Cerebellar nuclear complex (tissue), 1 donor: ENCODE measurements at places on chromosomes 13 and 19.

DNA sequence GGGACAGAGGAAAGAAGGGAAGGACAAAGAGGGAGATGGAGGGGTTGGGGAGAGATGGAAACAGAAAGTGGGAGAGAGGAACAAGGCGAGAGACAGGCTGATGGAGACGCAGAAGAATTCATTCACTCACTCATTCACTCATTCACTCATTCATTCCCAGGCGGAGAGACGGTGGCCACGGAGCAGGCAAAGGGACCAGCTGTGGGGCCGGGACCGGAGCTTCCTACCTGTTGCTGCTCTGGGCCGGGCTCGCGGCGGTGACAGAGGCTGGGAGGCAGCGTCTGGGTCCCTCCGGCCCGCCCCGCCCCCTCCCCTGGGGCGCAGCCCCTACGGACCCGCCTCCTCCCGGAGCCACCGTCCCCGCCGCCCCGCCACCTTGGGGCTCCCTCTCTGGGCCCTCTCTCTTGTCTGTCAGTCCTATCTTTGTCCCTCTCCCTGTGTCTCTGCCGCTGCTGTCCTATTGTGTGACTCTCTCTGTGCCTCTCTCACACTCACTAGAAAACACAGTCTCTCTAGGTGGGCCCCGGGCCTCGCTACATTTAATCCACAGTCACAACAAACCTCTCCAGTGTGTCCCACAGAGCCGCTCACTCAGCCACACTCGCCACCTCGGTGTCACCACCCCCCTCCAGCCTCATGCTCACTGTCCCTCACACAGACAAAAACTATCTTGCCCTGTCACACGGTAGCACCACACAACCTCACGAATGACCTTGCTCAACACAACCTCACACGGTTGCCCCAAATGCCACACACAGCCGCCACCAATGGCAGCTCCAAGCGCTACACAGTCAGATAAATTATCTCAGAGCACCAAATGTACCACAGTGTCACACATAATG lies at the start of gene GNG8:
Gene GNG8, minus strand, starts transcription at position 283 of the 842 bp plus-strand sequence. CDS start 1,520 bp downstream, outside the sequence.
- DNase-seq: no peak

DNA sequence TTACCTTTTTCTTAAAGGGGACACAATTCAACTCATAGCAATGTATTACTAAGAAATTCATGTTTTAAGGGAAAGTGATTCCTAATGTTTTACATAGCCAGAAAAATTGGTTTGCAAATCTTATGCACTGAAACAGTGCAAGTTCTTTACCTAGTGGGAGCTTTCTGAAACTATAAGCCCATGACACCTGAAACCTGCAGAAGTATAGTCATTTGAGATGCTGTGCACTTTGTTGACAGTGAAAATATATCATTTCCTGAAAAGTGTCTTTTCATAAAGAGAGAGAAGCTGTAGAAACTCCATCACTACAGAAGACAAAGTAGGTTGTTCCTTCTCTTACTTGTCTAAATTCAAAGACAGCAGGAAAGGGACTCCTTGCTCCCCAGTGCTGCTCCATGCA lies 517.1 kb downstream of the LMO7 start:
- DNase-seq: no peak

DNA sequence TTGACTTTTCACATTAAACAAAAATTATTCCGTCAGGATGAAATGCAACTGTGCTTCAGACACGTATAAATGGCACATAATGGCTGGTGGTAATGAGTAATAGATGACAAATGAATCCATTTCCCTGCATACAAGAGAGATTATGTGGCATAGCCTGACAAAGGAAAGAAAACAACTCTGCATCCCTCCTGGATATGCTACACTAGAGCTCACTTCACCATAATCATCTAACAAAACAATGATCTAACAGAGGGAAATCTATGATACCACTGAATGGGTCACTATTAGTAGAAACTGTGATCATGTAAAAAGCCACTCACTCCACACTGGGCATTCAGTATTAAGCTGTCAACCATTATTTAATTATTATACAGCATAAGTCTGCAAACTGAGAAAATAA lies 1498.4 kb downstream of the EFNB2 start:
- no peak for DNase-seq

DNA sequence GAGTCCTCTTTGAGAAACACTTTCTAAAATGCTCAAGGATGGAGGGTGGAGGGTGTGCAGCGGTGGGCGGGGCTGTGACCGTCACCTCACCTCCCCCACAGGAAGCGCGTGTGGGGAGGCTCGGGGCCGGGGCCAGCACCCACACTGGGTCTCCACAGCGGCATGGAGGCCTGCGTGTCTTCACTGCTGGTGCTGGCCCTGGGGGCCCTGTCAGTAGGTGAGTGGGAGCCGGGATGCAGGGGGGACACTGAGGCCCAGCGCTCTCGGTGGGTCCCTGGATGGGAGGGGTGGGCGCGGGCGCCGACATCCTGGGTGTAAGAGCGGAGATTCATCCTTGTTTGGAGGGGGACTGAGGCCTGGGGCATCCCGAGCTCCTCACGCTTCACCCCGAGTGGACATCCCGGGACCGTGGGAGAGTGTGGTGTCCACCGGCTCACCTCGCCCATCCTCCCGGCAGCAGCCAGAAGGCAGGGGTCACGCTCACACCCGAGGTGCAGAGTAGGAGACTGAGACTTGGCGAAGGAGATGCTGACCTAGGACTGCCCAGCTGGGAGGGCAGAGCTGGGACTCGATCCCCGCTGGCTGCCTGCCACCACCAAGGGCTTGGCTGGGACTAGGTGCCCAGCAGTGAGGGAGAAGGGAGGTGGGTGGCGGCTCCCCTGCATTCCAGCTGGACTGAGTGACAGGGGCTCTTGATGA lies at the start of gene GZMM:
Gene GZMM, plus strand, starts transcription at position 144 of the 699 bp plus-strand sequence. Its CDS starts 19 bp downstream, at position 163.
- no peak for DNase-seq

- no peak for DNase-seq
Observed at GRCh38 chr19:7926727-7927604, 1.0 kb upstream of the CTXN1 start.

DNA sequence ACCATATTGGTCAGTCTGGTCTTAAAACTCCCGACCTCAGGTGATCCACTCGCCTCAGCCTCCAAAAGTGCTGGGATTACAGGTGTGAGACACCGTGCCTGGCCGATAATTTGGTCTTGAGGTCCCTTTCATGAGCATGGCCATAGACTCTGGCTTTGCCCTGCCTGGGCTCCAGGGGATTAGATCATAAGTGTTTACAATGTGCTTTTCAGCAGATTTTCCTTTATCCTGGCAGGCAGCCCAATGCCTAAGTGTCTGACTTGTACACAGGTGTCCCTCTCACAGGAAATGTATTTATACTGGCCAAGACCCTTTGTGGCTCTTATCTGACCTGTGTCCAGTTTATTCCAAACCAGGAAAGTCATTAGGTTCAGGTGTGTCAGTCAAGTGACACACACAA lies 15.9 kb downstream of the BCAM start:
- DNase-seq: no peak

GRCh38 chr19:44455100-44455499 lies 6.8 kb upstream of the ZNF229 start:
- no peak for DNase-seq
